ENCODE measurements at places on chromosomes 1 and 21.

DNA sequence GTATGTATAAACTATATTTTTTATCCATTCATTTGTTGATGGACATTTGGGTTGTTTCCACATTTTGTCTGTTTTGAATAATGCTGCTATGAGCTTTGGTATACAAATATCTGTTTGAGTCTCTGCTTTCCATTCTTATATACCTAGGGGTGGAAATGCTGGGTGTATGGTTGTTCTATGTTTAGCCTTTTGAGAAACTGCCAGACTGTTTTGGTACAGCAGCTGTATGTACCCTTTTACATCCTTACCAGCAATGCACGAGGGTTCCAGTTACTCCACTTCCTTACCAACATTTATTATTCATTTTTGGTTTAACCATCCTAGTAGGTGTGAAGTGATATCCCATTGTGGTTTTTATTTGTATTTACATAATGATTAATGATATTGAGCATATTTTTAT, 13.9 kb downstream of the RASAL2 start:
- no peak for DNase-seq

DNA sequence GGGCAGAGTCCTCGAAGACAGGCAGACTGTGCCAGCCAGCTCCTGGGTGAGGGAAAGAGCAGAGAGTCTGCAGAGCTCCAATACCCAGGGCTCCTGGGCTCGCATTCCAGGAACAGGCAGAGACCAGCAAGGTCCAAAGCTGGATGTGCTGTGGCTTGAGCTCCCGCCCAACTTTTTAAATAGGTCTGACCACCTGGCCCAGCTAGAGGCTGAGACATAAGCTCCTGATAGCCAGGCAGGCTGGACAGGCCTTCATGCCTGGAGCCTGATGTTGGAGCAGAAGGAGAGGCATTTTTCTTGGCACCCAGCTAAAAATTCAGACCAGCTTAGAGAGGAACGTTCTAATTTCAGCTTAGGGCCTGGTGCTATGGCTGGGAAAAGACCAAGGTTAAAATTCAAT, 178.4 kb upstream of the TMEM51 start:
- DNase-seq = no peak

GRCh38 chr1:206868264-206868663, 2.8 kb downstream of the IL20 start:
- DNase-seq = no peak

- no peak for DNase-seq
These were observed 10.3 kb downstream of the MORN1 start for GRCh38 chr1:2380816-2381591.

DNA sequence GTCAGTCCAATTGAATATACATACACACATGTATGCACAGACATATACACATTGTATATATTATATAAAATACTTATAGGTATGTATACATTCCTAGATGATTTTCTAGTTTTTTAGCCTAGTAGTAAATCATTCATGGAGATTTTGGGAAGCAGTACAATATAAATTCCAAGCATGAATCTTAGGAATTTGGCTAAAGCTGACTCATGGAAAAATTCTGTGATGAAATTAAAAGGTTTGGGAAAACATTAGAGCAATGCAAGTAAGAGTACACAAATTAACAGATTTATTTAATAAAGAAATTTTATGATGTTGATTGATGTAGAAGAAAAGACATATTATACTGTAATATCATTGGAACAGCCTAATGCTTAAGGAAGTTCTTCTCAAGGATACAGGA, 43.7 kb upstream of the PTGFR start:
- DNase-seq = no peak

DNA sequence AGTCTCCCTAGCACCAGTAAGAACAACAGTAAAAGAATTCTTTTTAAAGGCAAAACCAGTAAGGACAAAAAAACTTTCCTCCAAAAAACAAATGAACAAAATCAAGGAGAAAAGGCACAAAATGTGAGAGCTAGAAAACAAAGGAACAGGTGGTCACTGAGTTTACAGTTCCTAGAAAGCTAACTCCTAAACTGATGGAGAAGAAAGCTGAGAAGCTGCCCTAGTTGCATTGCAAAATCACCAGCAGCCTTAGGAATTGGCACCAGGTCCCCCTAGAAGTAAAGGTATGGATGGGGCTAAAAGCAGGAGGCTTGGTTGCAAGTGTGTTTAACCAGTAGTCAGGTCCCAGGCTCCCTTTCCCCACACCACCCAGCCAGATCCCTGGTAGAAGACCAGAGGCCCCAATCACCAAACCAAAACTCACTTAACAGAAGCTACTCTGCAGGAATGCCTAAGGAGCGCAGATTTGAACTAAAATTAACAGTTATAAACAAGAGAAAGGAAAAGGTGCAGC, 47.6 kb downstream of the RAB3GAP2 start:
- no peak for DNase-seq

- no peak for DNase-seq
These were observed 275.9 kb downstream of the LRRC40 start for GRCh38 chr1:69929308-69930057.

DNA sequence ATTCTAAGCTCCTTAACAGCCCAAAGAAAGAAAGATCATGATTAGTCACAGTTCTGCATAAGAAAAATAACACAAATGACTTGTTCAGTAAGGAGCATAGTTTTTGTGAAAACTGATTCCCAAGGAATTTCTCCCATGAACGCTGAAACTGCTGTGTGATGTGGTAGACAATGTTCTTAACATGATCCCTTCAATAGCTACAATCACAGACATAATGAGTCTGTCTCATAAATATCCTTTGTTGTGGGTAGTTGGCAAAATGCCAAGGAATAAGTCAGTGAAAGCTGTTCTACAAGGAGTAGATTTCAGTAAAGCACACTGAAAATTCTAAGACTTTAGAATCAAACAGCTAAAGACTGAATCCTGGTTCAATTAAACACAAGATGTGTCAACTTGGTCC, 404.8 kb downstream of the HLX start:
- DNase-seq = no peak
